ENCODE measurements at places on chromosomes 13 and 19.

GRCh38 chr13:59666504-59666903, 497.2 kb downstream of the DIAPH3 start:
- H3K36me3 ChIP-seq = no peaks in the 10 kb centered on the region
- no peak overlapping the region for H3K27ac ChIP-seq
- no peak for DNase-seq

GRCh38 chr13:96824140-96824539, 170.1 kb downstream of the OXGR1 start:
- no peaks in the 10 kb centered on the region for H3K27me3 ChIP-seq
- H3K27ac ChIP-seq = no peak overlapping the region
- no peaks in the 10 kb centered on the region for H3K4me1 ChIP-seq
- H3K36me3 ChIP-seq = no peaks in the 10 kb centered on the region
- no peak for DNase-seq
- H3K4me3 ChIP-seq = no peak overlapping the region

GRCh38 chr13:106129273-106129672, 406.2 kb downstream of the EFNB2 start:
- no peaks in the 10 kb centered on the region for H3K4me1 ChIP-seq
- no peaks in the 10 kb centered on the region for H3K36me3 ChIP-seq
- no peak for DNase-seq
- H3K4me3 ChIP-seq = no peak overlapping the region

GRCh38 chr13:108964606-108965005, 335.2 kb downstream of the MYO16 start:
- H3K36me3 ChIP-seq = no peaks in the 10 kb centered on the region
- no peak overlapping the region for H3K4me3 ChIP-seq
- no peak for DNase-seq
- no peaks in the 10 kb centered on the region for H3K4me1 ChIP-seq
- peaks cover 2% of the 10 kb centered on the region for H3K27me3 ChIP-seq

- H3K27me3 ChIP-seq = no peaks in the 10 kb centered on the region
- DNase-seq = no peak
- no peak overlapping the region for H3K27ac ChIP-seq
- no peak overlapping the region for H3K4me3 ChIP-seq
Observed at GRCh38 chr13:94020426-94020825, 459.1 kb downstream of the DCT start.

DNA sequence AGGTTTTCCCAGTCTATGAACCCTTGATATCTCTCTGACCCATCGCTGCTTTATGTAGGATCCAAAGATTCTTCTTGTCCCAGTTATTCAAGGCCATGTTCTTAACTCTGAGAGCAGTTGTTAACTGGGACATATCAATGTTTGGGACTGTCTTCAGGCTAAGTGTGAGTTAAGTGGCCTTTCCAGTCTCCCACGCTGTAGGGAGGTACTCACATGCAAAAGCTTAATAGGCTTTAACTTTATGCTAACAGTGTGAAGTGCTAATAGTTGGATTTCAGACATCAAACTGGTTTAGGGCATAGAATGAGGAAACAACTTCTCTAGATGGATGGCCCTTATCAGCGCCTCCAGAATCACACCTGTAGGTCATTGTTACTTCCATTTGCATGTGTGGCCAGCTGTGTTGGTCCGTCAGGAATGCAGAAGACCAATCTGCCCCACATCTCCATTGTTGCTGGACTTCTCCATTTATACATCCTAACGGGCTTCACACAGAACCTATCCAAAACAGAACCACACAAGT, 104.7 kb upstream of the MBNL2 start:
- no peak overlapping the region for H3K4me3 ChIP-seq
- peaks cover 11% of the 10 kb centered on the region for H3K27me3 ChIP-seq
- H3K4me1 ChIP-seq = no peaks in the 10 kb centered on the region
- DNase-seq = no peak
- H3K27ac ChIP-seq = no peak overlapping the region

DNA sequence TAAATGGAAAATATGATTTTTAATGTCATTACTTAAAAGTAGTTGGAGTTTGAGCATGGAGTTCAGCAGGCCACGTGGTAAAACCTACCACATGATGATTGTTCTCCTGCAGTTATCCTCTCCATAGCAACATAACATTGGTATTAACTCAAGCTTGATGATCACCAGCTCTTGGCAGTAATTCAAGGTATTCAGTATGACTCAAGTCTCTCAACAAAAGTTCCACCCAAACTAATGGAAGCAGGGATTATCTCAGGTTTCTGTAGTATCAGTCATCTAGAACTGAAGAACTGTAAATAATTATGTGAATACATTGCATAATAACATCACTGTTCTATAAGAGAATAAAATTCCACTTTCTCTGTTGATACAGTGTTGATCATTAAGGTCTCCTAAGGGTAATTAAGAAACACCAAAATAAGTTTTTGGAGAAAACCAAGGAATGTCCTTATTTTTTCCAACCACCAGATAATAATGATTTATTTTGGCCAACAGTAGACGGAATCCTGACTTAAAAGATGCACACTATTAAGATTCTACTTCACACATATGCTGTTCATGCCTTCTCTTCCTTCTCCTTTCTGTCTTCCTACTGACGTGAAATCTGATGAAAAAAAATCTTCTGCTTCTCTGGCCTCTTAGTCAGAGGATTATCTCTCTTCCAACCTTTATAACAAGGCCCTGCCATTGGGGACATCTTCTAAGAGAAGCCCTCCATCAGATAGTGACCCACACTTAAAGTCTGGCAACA, 1092.3 kb downstream of the EFNB2 start:
- no peak overlapping the region for H3K4me3 ChIP-seq
- no peaks in the 10 kb centered on the region for H3K36me3 ChIP-seq
- no peaks in the 10 kb centered on the region for H3K27me3 ChIP-seq
- H3K4me1 ChIP-seq = no peaks in the 10 kb centered on the region
- no peak for DNase-seq

DNA sequence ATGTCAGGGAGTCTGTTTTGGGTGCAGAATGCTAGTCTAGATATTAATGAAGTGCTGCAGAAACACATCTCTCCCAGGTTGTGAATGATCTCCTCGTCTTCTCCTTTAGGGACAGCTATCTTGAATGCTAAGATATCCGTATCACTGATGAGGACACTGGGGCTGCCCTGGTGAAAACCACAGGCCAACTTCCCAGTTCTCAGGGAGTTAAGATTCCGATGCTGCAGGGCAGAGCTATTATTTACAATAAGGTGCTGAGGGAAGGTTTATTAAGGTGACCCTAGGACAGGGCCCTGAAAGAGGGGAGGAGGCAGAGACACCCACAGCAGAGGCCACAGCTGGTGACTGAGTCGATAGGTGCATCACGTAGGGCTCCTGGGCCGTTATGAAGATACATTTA, 66.1 kb downstream of the TNFRSF19 start:
- no peaks in the 10 kb centered on the region for H3K27me3 ChIP-seq
- DNase-seq = no peak
- no peaks in the 10 kb centered on the region for H3K4me1 ChIP-seq
- no peak overlapping the region for H3K4me3 ChIP-seq
- no peaks in the 10 kb centered on the region for H3K36me3 ChIP-seq

- DNase-seq = no peak
- peaks cover 11% of the 10 kb centered on the region for H3K27me3 ChIP-seq
- H3K4me1 ChIP-seq = no peaks in the 10 kb centered on the region
- H3K4me3 ChIP-seq = peak within 1 kb of the TSS; percentile 84
Observed at GRCh38 chr19:33796164-33796875, at the start of gene KCTD15. TSS of gene KCTD15 (plus strand) at chr19:33796870. CDS start at chr19:33800455, 3,585 bp downstream.

GRCh38 chr13:50222569-50223332, 207.5 kb downstream of the KCNRG start:
- H3K4me1 ChIP-seq = peaks cover 15% of the 10 kb centered on the region
- H3K27me3 ChIP-seq = peaks cover 7% of the 10 kb centered on the region
- no peak overlapping the region for H3K27ac ChIP-seq
- H3K4me3 ChIP-seq = peak overlapping the region; percentile 38
- H3K36me3 ChIP-seq = peaks cover 2% of the 10 kb centered on the region
- DNase-seq = no peak

- no peak overlapping the region for H3K27ac ChIP-seq
- no peak for DNase-seq
- peaks cover 5% of the 10 kb centered on the region for H3K27me3 ChIP-seq
- H3K4me1 ChIP-seq = no peaks in the 10 kb centered on the region
- H3K4me3 ChIP-seq = no peak overlapping the region
Observed at GRCh38 chr19:15213715-15214381, 13.1 kb upstream of the NOTCH3 start.

GRCh38 chr13:33649212-33649878, 168.6 kb upstream of the RFC3 start:
- no peaks in the 10 kb centered on the region for H3K36me3 ChIP-seq
- H3K27me3 ChIP-seq = no peaks in the 10 kb centered on the region
- H3K4me3 ChIP-seq = no peak overlapping the region
- H3K4me1 ChIP-seq = peaks cover 2% of the 10 kb centered on the region

- no peaks in the 10 kb centered on the region for H3K36me3 ChIP-seq
- no peak overlapping the region for H3K27ac ChIP-seq
- H3K27me3 ChIP-seq = peaks cover 5% of the 10 kb centered on the region
- no peaks in the 10 kb centered on the region for H3K4me1 ChIP-seq
- H3K4me3 ChIP-seq = no peak overlapping the region
- no peak for DNase-seq
Observed at GRCh38 chr13:42757678-42758420, 23.5 kb upstream of the FAM216B start.

GRCh38 chr19:13865571-13866462, 11.1 kb upstream of the NANOS3 start:
- peaks cover 20% of the 10 kb centered on the region for H3K4me1 ChIP-seq
- H3K4me3 ChIP-seq = peak overlapping the region; percentile 74
- peaks cover 32% of the 10 kb centered on the region for H3K27me3 ChIP-seq
- no peak for DNase-seq
- no peaks in the 10 kb centered on the region for H3K36me3 ChIP-seq

- H3K4me3 ChIP-seq = no peak overlapping the region
- no peak overlapping the region for H3K27ac ChIP-seq
- DNase-seq = no peak
Observed at GRCh38 chr13:27666951-27667350, 45.3 kb downstream of the POLR1D start.

DNA sequence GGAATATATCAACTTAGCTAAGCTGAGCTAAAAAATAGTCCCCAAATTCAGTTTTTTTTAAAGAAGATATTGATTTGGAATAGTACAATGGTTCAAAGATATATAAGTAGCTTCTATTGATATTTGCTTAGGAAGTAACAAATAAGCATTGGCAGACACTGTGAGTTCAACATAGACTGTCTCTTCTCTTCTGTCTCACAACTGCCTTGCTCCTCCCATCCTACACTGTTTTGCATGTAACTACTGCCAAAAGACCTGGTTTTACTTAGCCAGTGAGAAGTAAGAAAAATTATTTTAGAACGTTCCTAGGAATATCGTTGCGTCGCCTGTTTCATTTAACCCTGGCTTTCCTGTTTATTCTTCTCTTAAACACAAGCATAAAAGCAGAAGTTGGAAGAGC, 859.0 kb upstream of the SPRY2 start:
- no peak for DNase-seq
- no peaks in the 10 kb centered on the region for H3K36me3 ChIP-seq
- no peak overlapping the region for H3K4me3 ChIP-seq
- H3K4me1 ChIP-seq = no peaks in the 10 kb centered on the region
- H3K27ac ChIP-seq = no peak overlapping the region
- no peaks in the 10 kb centered on the region for H3K27me3 ChIP-seq

GRCh38 chr13:47455626-47456025, 545.4 kb downstream of the SUCLA2 start:
- H3K27me3 ChIP-seq = no peaks in the 10 kb centered on the region
- no peaks in the 10 kb centered on the region for H3K36me3 ChIP-seq
- H3K27ac ChIP-seq = no peak overlapping the region
- no peaks in the 10 kb centered on the region for H3K4me1 ChIP-seq
- DNase-seq = no peak

- peak overlapping the region; percentile 11 for H3K4me3 ChIP-seq
- DNase-seq = no peak
- H3K27me3 ChIP-seq = no peaks in the 10 kb centered on the region
- peaks cover 19% of the 10 kb centered on the region for H3K36me3 ChIP-seq
- H3K27ac ChIP-seq = no peak overlapping the region
- H3K4me1 ChIP-seq = peaks cover 13% of the 10 kb centered on the region
Observed at GRCh38 chr13:112859817-112860190, 109.2 kb upstream of the MCF2L start.

DNA sequence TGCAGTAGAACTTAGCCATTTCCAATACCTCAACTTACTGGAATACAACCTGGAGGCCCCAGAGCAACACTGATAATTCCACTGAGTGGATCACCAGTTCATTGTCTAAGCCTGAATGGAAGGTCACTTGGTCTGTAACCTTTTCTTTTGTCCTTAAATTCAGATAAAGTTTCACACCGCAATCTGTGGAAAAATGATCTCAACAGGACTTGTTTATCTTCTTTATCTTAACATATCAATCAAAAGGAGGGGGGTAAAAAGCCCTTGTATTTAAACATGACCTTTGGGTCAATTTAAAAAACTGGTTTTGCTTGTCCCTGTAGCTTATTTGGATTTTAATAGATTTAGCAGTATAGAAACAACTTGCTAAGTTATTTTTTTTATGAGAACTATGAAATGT, 21.6 kb downstream of the SAE1 start:
- H3K27ac ChIP-seq = no peak overlapping the region
- no peak for DNase-seq
- H3K27me3 ChIP-seq = no peaks in the 10 kb centered on the region
- H3K4me1 ChIP-seq = peaks cover 7% of the 10 kb centered on the region

- no peak overlapping the region for H3K4me3 ChIP-seq
- peak; percentile 2 for DNase-seq
- H3K27me3 ChIP-seq = no peaks in the 10 kb centered on the region
- no peaks in the 10 kb centered on the region for H3K36me3 ChIP-seq
Observed at GRCh38 chr13:92187378-92187989, 789.1 kb downstream of the GPC5 start.

DNA sequence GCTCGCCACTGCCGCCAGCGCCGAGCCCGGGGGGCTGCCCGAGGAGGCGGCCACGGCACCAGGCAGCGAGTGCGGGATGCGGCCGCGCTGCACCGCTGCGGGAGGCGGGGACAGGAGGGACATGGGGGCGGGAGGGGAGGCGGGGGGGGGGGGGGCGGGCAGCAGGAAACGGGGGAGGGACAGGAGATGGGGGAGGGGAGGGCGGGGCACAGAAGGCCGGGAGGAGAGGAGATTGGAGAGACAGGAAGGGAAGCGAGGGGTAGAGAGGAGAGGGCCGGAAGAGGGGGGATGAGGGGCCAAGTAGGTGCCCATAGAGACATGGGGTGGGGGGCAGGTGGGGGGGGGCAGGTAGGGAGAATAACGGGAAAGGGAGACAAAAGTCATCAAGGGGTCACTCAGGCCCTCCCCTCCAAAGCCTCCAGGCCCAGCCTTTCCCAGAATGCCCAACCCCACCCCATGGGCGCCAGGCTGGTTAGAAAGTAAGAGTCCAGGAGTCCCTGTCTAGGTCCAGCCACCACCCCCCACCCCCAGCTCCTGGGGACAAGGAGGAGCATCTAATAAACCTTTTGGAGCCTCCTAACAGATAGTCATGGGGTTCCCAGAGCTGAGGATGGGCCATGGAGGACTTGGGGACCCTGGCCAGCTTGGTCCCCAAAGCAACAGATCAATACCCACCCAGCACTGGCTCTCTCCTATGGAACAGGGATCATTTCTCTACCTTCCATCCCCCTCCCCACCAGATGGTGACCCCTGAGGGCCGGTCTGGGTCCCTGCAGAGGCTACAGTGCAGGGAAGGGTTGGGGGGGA, 9.5 kb downstream of the NR2F6 start:
- no peak overlapping the region for H3K27ac ChIP-seq
- peaks cover 2% of the 10 kb centered on the region for H3K36me3 ChIP-seq
- H3K27me3 ChIP-seq = no peaks in the 10 kb centered on the region
- no peak for DNase-seq
- H3K4me1 ChIP-seq = peaks cover 2% of the 10 kb centered on the region

Measured in memory B cell (primary cell).